Kidney capillary endothelial cell (primary cell): ENCODE measurements at places on chromosomes 12 and 14.

- no peak for DNase-seq
Observed at GRCh38 chr14:81826081-81826480, 292.4 kb upstream of the SEL1L start.

GRCh38 chr12:109652233-109652976 lies 61.2 kb upstream of the FAM222A start:
- DNase-seq = no peak

DNA sequence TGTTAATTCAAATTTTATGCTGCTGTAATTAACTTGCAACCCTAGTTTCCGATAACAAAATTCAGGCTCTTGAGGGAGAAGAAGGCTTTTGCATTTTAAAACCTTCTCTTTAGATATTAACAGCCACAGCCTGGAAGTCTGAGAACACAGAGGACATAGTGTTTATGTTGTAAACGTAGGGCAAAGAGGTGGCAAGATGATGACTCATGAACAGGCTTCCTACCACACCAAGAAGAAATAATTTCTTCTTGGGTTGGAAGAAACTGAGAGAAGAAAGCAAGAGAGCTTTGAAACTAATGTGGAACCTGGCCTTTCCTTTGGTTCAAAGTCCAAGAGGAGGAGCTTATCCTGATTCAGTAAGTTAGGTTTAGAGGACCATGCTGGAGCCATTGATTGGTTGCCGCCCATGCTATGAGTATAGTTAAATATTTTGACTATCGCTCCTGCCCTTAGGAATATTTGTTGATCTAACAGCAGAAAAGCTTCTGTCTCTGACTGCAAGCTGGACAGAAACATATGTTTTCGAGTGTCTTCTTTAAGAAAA lies 31.8 kb downstream of the CCDC198 start:
- no peak for DNase-seq

- DNase-seq = no peak
Observed at GRCh38 chr12:89059056-89059455, 293.2 kb downstream of the DUSP6 start.

DNA sequence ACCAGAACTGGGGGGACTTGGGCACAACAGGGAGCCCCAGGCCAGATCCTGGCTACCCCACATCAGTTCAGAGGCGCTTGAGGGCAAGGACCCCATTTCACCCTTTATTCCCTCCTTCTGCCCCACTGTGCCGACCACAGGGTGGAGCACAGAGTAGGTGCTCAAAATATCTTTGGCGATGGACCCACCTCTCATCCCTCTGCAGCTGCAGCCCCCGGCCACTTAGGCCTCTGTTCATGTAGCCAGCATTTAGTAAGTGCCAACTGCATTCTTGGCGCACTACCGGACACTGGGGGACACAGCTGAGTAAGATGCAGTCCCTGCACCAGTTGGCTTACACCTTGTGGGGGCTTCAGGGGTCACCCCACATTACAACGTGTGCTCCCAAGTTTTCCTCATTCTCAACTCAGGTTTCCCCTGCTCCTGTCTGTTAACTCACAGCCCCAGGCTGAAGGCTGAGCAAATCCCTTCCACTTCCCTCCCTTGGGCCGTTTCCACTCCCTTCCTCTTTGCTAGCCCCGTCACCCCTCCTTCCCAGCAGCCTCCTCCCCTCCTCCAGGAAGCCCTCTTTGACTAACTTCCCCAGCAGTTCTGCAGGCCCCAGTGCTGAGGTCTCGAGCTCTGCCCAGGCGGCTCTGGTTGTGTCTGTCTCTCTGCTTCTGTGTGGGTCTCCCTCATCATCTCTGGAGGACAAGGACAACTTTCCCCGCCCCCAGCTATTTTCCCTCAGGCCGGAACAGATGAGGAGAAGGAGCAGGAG lies 26.5 kb downstream of the KRT80 start:
- no peak for DNase-seq

- DNase-seq = no peak
Observed at GRCh38 chr12:90974286-90974685, 19.3 kb upstream of the CCER1 start.

GRCh38 chr12:18882690-18883089 lies 144.8 kb downstream of the CAPZA3 start:
- no peak for DNase-seq

DNA sequence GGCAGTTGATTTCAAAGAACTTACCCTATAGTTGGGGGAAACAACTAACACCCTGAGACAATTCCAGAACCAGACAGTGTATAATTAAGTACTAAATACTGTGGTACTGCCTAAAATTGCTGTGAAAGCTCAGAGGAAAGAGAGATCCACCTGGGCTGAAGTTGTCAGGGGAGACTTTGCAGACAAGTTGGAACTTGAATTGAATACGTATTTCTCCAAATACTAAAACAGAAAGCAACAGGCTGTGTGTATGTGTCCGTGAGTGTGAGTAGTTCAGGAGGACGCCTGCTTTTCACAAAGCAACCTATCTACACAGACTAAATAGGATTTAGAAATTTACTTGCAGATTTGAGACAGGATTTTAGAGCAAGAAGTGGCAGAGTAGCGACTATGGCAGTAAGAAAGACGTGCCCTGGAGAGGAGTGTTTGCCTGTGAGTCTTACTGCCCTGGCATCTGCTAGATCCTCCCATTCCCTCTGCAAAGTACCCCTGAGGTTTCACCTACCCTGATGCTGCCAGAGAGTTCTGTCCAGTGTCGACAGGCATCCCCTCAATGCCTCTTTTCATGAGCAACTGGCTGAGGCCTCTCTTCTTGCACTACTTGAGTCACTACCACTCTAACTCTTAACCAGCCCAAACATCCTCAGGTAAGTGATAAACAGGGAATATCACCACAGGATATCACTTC lies 37.4 kb upstream of the BMP4 start:
- DNase-seq = no peak

DNA sequence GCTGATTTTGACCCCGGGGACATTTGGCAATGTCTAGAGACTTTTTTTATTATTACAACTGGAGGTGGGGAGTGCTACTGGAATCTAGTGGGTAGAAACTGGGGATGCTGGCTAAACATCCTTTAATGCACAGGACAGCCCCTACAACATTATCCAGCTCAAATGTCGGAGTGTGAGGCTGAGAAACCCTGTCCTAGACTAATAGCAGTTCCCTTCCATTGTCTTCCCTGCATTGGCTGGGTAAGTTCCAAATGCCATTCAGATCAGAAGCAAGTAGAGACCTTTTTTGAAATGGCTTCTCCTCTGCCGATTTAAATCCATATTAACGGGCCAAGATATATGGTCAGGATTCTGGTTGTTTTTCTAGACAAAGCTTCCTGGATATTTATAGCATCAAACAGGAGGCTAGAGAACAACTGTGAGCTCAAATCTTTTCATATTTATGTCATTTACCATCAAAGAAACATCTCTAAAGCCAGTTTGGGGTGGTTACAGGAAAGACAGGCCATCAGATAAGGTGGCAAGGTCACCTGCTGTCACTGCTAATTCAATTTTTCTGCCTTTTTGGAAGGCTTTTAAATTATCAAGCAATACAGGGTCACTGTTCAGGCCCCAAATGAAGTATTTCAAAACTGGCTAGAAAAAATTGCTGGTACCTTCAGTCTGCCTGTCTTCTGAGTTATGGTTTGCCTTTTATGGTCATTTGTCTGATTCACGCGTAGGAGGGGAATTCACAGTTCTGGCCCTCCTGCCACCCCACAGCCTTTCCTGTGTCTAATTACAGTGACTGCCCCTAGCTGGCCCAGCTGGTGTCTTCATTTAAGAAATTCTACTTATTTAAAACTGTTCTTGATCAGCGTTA lies 20.1 kb upstream of the AKAP5 start:
- DNase-seq = peak; percentile 79

GRCh38 chr14:49401373-49401772 lies 184.8 kb downstream of the RPS29 start:
- DNase-seq = no peak

DNA sequence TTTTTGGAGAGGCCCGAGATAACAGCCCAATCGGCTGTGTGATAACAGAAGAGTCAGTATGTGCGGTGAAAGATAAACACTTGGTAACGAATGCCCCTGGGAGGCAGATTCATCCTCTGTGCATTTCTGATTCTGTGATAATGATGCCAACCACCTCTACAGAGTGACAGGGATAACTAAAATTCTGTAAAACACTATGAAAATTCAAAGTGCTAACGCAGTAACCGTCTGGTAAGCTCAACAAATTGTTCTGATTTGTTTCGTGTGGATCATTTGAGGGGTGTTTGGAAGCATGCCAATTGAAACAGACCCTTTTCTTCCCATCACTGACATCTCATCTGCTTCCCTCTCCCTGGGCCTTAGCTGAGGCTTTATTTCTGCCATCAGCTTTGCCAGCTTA lies 76.3 kb downstream of the ESR2 start:
- no peak for DNase-seq

DNA sequence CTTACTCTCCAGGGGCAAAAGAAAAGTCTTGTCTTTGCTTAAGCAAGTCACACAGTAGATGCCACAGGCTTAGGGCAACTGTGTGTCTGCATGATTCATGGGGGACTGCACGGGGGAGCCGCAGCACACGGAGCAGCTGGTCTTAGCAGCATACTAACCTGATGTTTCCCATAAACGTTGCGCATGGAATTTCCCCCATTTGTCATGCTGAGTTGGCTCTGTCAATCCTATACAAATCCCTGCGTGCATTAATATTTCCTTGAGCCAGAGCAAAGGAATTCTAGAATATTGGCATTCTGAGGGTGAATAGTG lies 71.2 kb downstream of the SAMD4A start:
- peak; percentile 86 for DNase-seq

GRCh38 chr14:45650754-45651153 lies 397.8 kb upstream of the MIS18BP1 start:
- DNase-seq = no peak

GRCh38 chr12:109814600-109815150 lies 18.5 kb downstream of the TRPV4 start:
- no peak for DNase-seq

DNA sequence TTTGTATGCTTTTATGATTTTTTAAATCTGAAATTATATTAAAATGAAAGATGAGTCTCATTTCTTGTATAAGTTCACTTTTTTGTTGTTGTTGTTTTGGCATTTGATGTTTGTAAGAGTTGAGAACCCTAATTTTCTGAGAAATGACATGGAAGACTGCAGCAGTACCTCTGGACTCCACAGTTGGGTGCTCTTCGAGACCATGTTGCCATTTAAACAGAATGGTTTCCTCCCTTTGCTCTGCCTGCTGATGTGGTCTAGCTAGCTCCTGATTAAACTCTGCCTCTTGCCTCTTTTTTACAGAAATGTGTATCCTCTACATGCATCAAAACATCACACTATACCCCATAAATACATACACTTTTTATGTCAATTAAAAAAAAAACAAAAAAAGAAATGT lies 5.8 kb upstream of the LTA4H start:
- no peak for DNase-seq

DNA sequence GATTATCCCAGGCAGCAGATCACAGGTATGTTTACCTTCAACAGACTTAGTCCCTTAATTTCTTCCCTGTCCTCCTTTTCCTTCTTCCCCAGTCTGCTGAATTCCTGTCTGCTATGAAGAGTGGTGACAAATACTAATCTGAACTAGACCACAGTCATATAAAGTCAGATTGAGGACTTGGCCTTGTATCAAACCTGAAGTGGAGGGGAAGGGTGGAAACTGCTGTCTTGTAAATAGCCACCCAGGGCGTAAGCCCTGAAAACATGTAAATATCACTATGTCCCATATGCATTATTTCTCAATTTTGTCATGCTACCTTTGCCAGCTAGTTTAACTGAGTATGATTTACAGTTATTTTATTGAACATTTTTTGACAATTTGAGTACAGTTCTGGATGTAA lies 368.0 kb downstream of the CCDC91 start:
- DNase-seq = no peak

DNA sequence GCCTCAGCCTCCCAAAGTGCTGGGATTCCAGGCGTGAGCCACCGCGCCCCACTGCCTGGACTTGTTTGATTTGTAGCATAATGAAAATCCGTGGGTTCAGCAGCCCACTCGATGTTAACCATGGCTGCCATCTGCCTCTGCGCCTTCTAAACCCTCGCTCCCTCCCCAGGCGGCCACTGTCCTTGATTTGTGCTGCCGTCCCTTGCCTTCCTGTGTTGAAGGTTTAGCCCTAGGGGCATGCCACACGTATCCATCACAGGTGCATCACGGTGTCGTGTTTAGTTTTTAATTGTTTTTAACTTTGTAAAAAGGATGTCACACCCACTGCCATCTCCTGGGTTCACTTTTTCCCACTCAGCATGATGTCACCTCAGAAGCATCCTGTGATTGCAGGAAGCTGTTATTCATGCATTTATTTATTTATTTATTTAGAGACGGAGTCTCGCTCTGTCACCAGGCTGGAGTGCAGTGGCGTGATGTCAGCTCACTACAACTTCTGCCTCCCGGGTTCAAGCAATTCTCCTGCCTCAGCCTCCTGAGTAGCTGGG lies 24.5 kb upstream of the ULK1 start:
- DNase-seq = peak; percentile 91

GRCh38 chr14:100386846-100387245 lies 63.7 kb downstream of the SLC25A47 start:
- no peak for DNase-seq

- peak; percentile 71 for DNase-seq
Observed at GRCh38 chr12:69388371-69388770, 28.8 kb downstream of the YEATS4 start.

DNA sequence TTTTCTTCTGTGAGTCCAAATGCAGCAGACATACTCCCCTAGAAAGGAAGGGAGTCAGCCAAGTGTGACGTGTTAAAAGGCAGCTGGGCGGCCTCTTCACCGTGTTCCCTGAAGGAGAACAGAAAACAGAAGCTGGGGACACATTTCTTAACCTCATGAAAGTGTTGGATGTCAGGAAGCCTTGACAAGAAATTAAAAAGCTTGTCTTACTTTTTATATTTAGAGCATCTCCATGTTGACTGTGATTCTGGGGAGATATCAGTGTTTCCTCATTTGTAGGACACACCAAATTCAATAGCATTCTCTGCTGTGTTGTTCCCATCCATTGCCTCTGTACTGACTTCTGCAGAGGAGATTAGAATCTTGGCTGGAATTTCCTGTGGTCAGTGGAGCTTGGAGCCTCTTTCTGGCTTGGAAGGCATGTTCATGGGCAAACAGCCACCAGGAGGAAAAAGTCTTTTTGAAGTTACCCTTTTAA lies 93.7 kb downstream of the RMST start:
- peak; percentile 44 for DNase-seq

GRCh38 chr12:9856151-9856550 lies 13.0 kb downstream of the CLEC2B start:
- DNase-seq = no peak

- no peak for DNase-seq
Observed at GRCh38 chr14:42299692-42300091, 693.0 kb downstream of the LRFN5 start.

DNA sequence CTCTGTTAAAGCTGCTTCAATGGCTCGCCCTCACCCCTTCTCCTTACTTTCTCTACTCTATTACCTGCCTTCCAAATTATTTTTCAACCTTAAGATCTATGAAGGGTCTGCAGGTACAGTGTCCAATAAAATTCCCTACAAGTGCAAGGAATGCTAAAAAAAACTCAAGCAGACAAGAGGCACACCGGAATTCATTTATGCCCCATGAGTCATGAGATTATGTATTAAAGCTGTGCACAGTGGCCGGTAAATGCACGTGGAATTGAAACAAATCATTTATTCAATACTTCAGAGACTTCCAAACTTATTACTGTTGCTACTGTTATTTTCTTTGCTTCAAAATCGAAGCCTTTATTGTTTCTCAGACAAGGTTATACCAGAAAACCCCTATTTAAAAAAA lies 68.4 kb downstream of the ST8SIA1 start:
- DNase-seq = no peak
